Forelimb muscle (tissue), 1 donor: ENCODE measurements at places on chromosomes 11 and 22. TPM values are rescaled to one million over a fixed set of nuclear protein-coding genes. Genes with fewer than 3 reads are reported as not detected.

The CHRNA10 gene
- 5.7 TPM for polyA plus RNA-seq

DNA sequence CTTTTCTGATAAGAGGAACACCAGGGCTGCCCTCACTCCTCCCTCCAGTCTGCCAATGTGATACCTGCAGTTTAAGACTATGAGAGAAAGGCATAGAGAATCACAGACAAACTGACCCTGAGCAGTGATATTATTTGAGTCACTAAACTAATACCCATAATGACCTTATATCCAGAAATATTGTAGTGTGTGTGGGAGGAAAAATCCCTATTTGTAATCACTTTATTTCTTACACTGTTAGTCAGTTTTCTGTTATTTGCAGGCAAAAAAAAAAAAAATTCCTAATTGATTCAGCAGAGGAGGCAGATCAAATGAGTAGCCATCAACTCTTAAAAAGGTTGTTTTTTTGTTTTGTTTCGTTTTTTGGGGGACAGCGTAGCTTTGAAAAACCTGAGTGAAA is 82.5 kb downstream of the MAML2 start:
- no peak for DNase-seq

The HPS4 gene
- 14.0 TPM for polyA plus RNA-seq

GRCh38 chr11:91536366-91536765 is 688.3 kb upstream of the FAT3 start:
- no peak for DNase-seq

DNA sequence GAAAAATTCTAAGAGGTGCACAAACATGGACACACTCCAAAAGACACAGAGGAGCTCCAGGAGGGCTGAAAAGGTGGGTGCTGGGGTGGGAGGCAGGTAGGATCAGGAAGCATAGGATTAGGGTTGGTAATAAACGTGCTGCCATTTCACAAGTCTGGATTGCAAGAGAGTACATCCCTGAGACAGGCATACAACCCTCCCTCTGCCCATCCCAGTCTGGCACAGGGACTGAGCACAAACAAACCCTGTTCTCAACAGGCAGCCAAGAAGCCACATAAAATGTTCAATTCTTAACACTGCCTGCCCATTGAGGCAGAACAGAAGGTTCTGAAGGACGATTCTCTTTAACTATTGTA is 18.5 kb downstream of the SLC35F2 start:
- no peak for DNase-seq

DNA sequence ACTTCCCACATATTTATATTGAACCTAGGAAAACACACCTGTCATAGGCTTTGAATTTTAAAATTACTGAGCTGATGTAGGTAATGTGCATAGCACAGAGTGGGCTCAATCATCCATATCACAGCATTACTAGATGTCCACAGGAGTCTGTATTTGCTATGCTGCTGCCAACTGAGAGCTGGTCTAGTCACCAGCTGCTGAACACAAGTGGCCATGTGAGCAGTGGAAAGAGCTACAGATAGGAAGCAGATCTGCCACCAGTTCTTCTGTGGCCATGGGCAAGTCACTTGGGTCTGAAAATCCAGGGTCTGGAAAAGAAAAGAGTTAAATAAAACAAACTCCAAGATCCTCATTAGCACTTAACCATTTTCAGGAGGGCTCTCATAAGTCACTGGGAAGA is 91.8 kb downstream of the APIP start:
- no peak for DNase-seq

DNA sequence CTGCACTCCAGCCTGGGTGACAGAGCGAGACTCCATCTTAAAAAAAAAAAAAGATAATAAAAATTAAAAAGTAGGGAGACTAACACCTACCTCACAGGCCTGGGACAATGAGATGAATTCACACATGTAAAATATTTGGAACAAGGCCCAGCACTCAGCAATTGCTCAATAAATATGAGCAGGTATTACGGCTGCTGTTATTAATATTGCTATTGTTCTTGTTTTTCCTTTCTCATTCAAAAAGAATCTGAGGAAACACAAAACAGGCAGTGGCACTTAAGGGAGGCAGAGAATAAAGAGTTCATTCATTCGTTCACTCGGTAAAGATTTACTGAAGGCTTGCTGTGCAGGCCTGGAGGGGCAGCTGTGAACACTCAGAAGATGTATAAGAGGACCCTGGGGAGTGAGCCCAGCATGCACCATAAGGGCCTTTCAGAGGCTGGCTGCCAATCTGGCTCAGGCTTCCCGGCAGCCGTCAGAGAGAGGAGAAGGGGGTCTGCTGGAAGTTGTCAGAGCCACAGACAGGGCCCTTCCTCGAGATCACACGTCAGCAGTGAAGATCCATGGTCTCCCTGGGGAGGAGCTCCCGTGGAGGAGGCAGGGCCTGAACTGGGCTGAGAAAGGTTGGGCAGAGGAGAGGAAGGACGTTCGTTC is 51.6 kb upstream of the TCF20 start:
- DNase-seq = no peak

DNA sequence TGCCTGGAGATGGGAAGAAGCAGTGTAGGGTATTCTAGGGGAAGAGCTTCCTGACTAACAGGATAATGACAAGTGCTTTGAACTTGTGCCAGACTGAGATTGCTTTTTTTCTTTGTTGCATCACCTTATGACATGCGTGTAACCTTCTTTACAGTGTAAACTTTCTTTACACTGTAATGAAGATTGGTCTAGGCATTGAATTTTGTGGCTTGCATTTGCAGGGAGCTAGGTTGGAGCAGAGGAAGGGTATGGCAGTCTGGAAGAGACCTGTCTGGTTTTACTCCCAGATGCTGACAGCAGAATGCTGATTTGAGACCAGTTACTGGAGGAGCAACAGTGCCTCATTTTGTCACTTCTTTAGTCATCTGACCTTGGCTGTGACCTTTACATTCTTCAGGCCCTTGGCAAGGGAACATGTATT is 5.6 kb downstream of the DDB2 start:
- DNase-seq = no peak

The RIC3 gene
- 0.30 TPM for polyA plus RNA-seq

The MCAM gene
- 223 TPM for polyA plus RNA-seq

DNA sequence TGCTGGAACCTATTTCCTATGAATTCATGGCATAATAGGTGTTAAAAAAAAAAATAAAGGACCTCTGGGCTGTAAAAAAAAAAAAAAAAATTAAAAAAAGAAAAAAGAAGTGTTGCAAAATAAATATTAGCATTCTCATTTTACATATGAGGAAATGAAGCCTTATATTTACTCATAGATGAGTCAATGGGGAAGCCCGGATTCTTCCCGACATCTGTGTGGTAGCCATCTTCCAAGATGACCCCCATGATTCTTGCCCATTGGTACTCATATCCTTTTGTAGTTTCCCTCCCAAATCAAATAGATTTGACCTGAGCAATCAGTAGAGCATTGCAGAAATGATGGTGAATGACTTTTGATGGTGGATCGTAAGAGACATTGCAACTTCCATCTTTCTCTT is 3.0 kb upstream of the SWAP70 start:
- no peak for DNase-seq

GRCh38 chr11:44136176-44136945 is 40.9 kb downstream of the EXT2 start:
- DNase-seq = no peak

- no peak for DNase-seq
These were observed 48.7 kb upstream of the APOA1 start for GRCh38 chr11:116885951-116886655.

GRCh38 chr22:23754220-23754919 is at the start of gene VPREB3:
Gene VPREB3 (minus strand): TSS chr22:23754425. CDS start chr22:23754363, 62 bp downstream.
- no peak for DNase-seq

DNA sequence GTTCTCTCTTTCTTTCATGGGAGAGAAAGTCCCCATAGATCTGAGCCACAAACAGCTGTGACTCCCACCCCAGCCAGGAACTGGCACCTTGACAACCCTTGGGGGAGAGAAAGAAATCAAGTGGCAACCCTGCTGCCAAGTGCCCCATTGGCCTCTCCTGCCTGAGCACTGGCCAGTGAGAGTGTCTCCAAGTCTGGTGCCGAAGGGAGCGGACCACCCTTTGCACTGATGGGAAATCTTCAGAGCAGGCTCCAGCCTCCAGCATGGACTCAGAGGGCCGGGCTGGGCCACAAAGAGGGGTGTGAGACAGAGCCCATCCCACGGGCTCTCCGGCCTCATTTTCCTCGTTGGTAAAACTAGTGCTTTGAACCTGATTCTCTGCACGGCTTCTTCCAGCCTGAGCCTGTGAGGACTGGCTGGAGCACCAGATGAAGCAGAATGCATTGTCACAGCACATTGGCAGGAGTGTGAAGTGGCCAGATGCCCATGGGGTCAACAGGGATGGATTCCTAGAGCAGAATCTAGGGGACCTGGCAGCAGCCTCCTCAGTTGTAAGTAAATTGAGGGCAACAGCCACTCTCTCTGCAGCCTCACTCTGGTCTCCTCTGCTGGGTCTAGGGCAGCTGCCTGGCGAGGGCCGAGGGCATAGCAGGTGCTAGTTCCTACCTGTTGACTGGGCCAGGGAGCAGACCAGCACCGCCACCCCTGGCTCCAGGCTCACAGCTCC is 81.4 kb downstream of the TRIM29 start:
- no peak for DNase-seq
